ENCODE measurements at places on chromosomes 1 and 21. TPM values are rescaled to one million over a fixed set of nuclear protein-coding genes. Genes with fewer than 3 reads are reported as not detected.

GRCh38 chr21:26366781-26367180 is 196.2 kb upstream of the APP start:
- no peaks in the 10 kb centered on the region for H3K4me1 ChIP-seq
- no peaks in the 10 kb centered on the region for H3K36me3 ChIP-seq
- no peak overlapping the region for H3K4me3 ChIP-seq
- no peak for DNase-seq
- H3K27me3 ChIP-seq = no peaks in the 10 kb centered on the region
- H3K27ac ChIP-seq = no peak overlapping the region

GRCh38 chr1:107548276-107548675 is 407.4 kb downstream of the NTNG1 start:
- no peaks in the 10 kb centered on the region for H3K36me3 ChIP-seq
- no peak overlapping the region for H3K27ac ChIP-seq
- no peak for DNase-seq

LRRC38 gene
- total RNA-seq = not detected

DNA sequence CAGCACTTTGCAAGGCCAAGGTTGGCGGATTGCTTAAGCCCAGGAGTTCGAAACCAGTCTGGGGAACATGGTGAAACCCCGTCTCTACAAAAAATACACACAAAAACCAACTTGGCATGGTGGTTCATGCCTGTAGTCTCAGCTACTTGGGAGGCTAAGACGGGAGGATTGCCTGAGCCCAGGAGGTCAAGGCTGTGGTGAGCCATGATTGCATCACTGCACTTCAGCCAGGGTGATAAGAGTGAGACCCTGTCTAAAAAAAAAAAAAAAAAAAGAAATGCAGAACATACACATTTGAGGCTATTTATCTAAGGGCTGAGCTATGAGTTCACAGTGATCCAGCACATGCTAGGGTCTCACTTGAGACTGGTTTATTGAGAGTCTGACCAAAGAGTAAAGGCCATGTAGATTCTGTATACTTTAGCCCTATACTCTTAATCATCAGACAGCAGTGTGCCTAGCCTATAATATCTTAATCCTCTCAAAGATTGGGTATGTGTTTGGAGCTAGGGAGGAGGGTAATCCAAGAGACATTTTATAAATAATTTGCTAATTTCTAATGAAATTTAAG is 23.9 kb downstream of the RNF2 start:
- H3K4me1 ChIP-seq = no peaks in the 10 kb centered on the region
- H3K36me3 ChIP-seq = no peaks in the 10 kb centered on the region
- no peaks in the 10 kb centered on the region for H3K27me3 ChIP-seq

DNA sequence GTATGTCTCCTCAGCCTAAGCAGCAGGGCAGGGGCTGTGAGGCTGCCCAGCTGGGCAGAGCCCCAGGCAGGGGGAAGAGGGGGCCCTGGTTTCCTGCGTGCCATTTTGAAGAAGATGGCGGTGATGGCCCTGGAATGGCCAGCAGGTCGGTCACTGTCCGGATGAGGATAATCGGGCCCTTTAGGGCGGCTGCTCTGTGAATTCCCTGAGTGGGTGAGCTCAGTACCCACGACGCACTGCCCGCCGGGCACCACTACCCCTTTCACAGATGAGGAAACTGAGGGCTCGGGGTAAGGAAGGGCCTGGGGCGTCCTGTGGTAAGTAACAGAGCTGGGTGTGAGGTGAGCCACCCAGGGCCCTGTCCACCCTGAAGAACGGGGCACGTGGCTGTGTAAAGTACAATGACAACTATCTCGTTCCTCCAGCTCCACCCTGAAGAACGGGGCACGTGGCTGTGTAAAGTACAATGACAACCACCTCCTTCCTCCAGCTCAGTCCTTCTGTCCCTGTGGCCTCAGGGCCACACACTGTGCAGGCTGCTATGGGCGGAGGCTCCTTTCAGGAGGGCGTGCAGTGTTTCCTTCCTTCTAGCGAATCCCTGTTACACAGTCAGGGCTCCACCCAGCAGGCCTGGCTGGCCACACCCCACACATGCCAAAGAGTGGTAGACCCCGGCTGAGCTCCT is 23.2 kb downstream of the ITGB2 start:
- no peak overlapping the region for H3K27ac ChIP-seq
- H3K4me3 ChIP-seq = no peak overlapping the region
- H3K27me3 ChIP-seq = no peaks in the 10 kb centered on the region
- peaks cover 24% of the 10 kb centered on the region for H3K4me1 ChIP-seq
- H3K36me3 ChIP-seq = peaks cover 99% of the 10 kb centered on the region
- peak; percentile 85 for DNase-seq

KRTAP19-4 gene
- not detected for total RNA-seq

- H3K4me3 ChIP-seq = peak overlapping the region; percentile 66
- DNase-seq = no peak
- no peaks in the 10 kb centered on the region for H3K27me3 ChIP-seq
- H3K27ac ChIP-seq = peak overlapping the region; percentile 91
Measured at GRCh38 chr1:101235216-101235695, 1.6 kb upstream of the S1PR1 start.

GRCh38 chr1:51303751-51304251 is 26.6 kb downstream of the TTC39A start:
- no peak for DNase-seq
- no peak overlapping the region for H3K4me3 ChIP-seq
- peak overlapping the region; percentile 3 for H3K27ac ChIP-seq
- H3K4me1 ChIP-seq = peaks cover 13% of the 10 kb centered on the region

GRCh38 chr21:14862794-14863720 is 201.7 kb downstream of the NRIP1 start:
- no peaks in the 10 kb centered on the region for H3K36me3 ChIP-seq
- no peak overlapping the region for H3K27ac ChIP-seq
- no peak overlapping the region for H3K4me3 ChIP-seq
- no peak for DNase-seq
- no peaks in the 10 kb centered on the region for H3K4me1 ChIP-seq

DNA sequence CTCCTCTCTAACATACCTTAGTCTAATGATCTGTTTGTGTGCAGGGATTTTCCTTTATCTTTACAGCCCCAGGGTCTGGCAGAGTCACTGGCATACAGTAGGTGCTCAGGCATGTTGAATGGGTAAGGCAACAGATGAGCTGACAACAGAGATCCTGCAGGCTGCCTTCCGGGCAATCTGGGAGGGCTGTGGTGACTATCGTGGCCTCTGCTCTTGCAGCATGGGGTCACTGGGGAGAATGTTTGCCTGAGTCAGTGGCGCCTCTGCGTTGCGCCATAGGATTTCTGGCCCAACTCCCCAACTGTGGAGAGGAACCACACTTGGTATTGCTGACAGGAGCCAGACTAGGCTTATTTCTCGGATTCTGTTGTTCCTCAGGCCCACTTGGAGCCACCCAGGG is 93.8 kb downstream of the LAMC2 start:
- H3K4me1 ChIP-seq = no peaks in the 10 kb centered on the region
- no peak overlapping the region for H3K4me3 ChIP-seq
- no peaks in the 10 kb centered on the region for H3K27me3 ChIP-seq
- no peaks in the 10 kb centered on the region for H3K36me3 ChIP-seq
- peak overlapping the region; percentile 67 for H3K27ac ChIP-seq

DNA sequence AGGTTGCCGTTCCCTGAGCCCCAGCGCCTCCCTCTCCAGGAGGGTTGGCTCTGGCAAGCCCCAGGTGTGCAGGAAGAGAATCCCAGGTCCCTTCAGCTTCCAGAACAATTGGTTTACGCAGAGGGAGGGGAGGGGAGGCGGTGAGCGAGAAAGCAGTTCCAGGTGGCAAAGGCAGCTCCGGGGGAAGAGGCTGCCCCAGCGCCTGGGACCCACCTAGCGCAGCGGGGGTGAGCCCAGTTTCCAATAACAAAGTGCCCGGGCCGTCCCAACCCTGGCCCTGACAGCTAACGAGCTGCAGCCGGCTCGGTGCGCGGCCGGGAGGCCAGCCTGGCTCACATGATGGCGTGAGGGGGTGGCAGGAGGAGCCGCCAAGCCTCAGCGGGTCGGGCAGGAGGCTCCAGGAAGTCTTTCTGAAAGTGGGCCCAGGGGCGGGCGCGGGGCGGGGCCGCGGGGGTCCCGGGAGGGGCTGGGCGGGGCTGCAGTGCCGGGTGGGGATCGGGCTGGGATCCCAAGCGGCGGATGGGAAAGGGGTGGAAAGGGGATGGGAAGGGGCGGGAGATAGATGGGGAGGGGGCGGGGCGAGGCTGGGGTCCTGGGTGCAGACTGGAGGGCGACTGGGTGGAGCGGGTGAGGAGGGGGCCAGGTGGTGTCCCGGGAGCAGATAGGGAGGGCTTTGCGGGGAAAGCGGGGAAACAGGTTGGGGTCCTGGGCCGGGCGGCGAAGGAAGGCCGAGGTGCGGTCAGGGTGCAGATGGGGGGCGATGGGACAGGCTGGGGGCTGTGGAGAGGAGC is 22.8 kb downstream of the DHRS3 start:
- H3K27ac ChIP-seq = peak overlapping the region; percentile 70
- H3K4me3 ChIP-seq = peak overlapping the region; percentile 25
- peak; percentile 85 for DNase-seq
- no peaks in the 10 kb centered on the region for H3K36me3 ChIP-seq
- H3K27me3 ChIP-seq = no peaks in the 10 kb centered on the region

SLC37A1 gene
- 20.9 TPM for total RNA-seq

DNA sequence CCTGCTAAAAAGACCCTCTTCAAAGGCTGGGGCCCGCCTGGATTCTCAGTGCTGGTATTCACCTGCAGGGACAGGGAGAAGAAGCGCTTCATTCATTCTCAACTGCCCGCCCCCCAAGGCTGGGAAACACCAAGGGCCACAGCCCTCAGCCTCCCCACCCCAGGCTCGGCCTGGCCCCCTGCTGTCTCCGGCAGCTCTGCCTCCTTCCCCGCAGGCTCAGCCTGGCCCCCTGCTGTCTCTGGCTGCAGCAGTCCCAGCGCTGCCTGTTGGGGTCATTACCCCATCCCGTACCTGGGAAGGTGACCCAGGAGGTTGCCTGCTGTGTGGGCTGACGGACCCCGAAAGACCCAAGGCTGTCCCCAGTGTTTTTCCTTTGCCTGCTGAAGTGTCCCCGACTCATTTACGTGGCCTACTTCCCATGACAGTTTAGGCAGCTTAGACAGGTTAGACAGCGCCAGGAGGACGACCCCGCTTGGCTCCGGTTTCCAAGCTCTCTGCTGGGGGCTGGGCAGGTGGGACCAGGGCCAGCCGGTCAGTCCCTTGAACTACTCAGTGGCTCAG is 22.9 kb upstream of the CLSTN1 start:
- peaks cover 11% of the 10 kb centered on the region for H3K36me3 ChIP-seq
- no peak overlapping the region for H3K27ac ChIP-seq
- no peak overlapping the region for H3K4me3 ChIP-seq
- no peak for DNase-seq
- H3K27me3 ChIP-seq = peaks cover 8% of the 10 kb centered on the region
- peaks cover 31% of the 10 kb centered on the region for H3K4me1 ChIP-seq

- no peaks in the 10 kb centered on the region for H3K27me3 ChIP-seq
- H3K36me3 ChIP-seq = no peaks in the 10 kb centered on the region
- peaks cover 54% of the 10 kb centered on the region for H3K4me1 ChIP-seq
- H3K4me3 ChIP-seq = no peak overlapping the region
Measured at GRCh38 chr1:21305155-21305899, 15.1 kb upstream of the ECE1 start.

CHIA gene
- not detected for total RNA-seq

GRCh38 chr1:219092206-219092605 is 81.5 kb upstream of the LYPLAL1 start:
- H3K4me3 ChIP-seq = no peak overlapping the region
- no peak overlapping the region for H3K27ac ChIP-seq
- H3K27me3 ChIP-seq = no peaks in the 10 kb centered on the region
- peaks cover 3% of the 10 kb centered on the region for H3K4me1 ChIP-seq
- H3K36me3 ChIP-seq = no peaks in the 10 kb centered on the region

TSTD1 gene
- 29.7 TPM for total RNA-seq

IGSF9 gene
- total RNA-seq = 1.2 TPM

GRCh38 chr21:15197696-15198095 is 132.9 kb upstream of the NRIP1 start:
- no peaks in the 10 kb centered on the region for H3K36me3 ChIP-seq
- H3K27me3 ChIP-seq = no peaks in the 10 kb centered on the region
- no peak overlapping the region for H3K27ac ChIP-seq

DNA sequence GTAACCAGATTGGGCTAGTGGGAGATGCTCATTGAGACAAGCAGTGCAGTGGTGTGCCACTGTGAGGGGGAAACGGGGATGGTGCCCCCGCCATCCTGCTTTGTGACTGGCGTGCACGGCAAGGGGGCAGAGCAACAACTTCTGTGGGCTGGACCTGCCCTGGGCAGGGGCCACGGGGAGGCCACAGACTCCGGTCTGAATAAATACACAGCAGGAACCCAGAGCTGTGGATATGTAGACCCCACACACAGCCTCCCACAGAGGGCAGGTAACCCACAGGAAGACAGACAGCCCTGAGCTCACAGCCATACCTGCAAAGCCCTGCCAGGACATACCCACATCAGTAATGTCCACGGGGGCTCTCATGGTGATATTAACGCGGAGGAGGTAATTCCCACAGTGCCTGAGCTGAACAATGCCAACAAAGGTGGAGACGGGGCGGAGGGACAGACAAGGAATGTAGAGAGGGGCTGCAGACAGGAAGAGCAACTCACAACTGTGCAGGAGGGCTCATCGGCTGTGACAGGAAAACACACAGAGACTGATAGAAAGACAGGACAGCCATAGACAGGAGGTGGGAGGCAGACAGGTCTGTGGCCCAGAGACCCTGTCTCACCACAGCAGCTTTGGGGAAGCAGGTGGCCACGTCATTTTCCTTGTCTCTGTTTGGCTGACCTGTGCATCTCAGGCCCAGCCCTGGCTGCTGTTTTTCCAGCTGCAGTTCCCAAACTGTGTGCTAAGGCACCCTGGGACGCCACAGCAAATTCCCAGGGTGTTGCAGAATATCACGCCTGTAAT is 4.9 kb upstream of the WNT3A start:
- H3K4me3 ChIP-seq = no peak overlapping the region
- H3K36me3 ChIP-seq = no peaks in the 10 kb centered on the region
- H3K4me1 ChIP-seq = peaks cover 20% of the 10 kb centered on the region
- DNase-seq = peak; percentile 50

OR10Z1 gene
- total RNA-seq = not detected

DNA sequence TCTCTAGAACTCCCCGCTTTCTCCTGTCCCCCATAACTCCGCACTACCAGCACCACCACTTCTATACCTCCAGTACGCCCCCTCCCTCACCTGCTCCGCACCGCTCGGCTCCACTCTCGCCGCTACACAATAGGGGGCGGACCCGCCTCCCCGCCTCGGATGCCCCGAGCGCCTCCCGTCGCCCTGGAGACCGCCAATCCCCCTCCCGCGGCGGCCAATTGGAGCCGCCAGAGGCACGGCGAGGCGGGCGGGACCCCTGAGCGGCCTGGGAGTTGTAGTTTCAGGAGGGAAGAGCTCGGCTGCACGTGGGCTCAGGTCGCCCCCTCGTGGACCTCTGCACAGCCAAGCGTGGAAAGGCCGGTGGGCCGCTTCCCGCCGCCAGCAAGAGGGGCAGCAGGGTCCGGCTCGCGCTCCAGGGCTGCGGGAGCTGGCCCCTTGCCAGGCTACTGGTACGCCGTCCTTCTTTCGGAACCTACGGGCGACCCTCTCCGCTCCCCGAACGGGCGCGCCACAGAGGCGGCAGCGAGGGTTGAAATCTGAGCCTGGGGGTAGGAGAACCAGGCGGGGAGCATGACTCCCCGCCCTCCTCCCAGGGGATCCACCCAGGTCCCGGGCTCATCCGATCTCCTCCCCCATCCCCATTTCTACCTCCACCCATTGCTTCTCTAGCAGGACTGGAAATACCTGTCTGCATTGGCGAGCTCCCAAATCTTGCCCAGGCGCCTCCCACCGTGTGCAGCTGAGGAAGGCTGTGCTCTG is at the start of gene IGSF9:
IGSF9 (minus strand) TSS at position 131 of the 759 bp plus-strand sequence. CDS start 2,159 bp downstream, outside the sequence.
- peaks cover 12% of the 10 kb centered on the region for H3K4me1 ChIP-seq
- peak; percentile 90 for DNase-seq
- H3K27ac ChIP-seq = no peak within 1 kb of the TSS
- H3K36me3 ChIP-seq = no peaks in the 10 kb centered on the region
- peaks cover 21% of the 10 kb centered on the region for H3K27me3 ChIP-seq

Data from spleen (tissue), 13 donors.